ENCODE measurements at places on chromosomes 11 and 22. TPM values are rescaled to one million over a fixed set of nuclear protein-coding genes. Genes with fewer than 3 reads are reported as not detected.

- DNase-seq = no peak
Observed at GRCh38 chr11:46351606-46352005, 4.3 kb downstream of the DGKZ start.

The KRTAP5-2 gene
- total RNA-seq = not detected

DNA sequence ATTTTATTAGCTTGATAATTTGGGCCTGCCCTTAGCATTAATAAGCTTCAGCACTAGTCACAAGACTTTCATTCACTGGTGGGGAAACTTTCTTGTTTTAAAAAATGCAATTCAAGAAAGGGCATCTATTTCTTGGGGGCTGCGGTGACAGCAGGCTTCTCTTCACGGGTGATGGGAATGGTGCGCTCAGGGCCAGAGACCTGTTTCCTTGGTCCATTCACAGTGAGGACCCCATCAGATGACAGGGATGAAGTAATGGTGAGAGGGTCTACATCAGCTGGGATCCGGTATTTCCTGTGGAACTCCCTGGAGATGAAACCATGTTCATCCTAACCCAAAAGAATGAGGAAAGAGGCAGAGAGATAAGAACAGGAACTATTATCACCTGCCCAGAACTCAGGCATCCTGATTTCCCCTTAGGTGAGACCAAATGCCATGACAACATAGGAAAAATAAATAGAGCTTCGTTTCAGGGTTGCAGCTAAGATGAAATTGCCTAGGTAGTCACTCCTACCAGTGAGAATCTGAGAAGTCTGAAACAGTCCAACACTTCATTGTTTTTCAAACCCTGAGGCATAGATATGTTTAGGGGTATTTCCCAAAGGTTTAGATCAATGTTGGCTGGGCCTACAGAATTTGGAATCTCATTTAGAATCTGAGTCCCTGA, 2.8 kb downstream of the CRYAB start:
- DNase-seq = no peak

The SNX32 gene
- 3.2 TPM for total RNA-seq

DNA sequence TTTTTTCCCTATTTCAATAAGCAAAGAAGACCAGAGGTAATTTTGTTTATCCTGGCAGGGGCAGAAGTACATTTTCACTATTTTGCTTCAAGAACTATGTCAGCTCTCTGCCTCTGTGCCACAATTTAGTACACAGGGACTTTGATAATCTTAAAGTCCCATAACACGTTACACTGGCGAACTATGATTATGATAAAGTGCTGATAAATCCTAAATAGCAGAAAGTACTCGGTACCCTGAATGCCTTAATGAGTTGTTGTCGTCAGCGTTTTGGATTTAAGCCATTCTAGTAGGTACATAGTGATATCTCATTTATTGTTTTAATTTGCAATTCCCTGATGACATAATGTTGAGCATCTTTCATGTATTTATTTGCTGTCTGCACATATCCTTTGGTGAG, 16.6 kb upstream of the PHOX2A start:
- no peak for DNase-seq

The TRAPPC4 gene
- 81.4 TPM for total RNA-seq

GRCh38 chr11:65853246-65853979, 4.6 kb downstream of the CFL1 start:
- no peak for DNase-seq

- DNase-seq = no peak
Observed at GRCh38 chr11:85953491-85954143, 98.4 kb downstream of the CCDC83 start.

DNA sequence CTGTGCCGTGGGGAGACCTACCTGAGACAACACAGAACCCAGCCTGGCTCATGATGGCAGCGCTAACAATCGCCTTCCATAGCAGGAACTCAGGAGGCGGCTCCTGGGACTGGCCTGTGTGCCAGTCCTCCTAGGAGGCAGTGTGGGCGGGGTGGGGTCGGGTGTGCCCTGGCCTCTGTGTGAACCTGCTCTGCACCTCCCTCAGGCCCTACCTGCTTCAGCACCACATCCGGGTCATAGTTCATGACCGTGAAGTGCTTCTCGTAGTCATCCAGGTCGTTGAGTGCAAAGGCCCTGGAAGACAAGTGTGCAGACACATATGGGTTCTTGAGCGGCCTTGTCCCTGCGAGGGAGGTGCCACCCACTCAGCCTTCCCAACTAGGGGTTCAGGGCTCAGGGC, 15.3 kb downstream of the TTLL12 start:
- DNase-seq = no peak

GRCh38 chr11:102534261-102534872, 3.8 kb upstream of the MMP7 start:
- no peak for DNase-seq

DNA sequence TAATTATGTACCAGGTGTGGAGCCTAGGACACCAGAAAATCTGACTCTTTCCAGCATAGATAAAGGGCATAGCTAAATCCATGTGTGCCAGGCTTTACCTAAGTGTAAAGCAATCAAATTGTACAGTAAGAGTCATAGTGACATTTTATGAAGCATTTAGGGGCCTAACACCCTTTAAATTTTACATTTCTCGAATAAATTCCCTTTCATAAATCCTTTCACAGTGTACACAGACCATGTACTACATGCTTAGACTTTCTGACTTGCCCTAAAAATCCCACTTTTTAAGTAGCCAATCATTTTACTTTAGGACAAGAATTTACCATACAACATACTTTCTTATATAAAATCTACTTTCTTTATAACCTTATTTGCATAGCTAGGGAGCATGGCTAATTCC, 727.6 kb upstream of the LUZP2 start:
- DNase-seq = no peak

The ACR gene
- 88.7 TPM for total RNA-seq

- DNase-seq = no peak
Observed at GRCh38 chr11:19244084-19244483, 3.3 kb upstream of the E2F8 start.

The MYRF gene
- total RNA-seq = 9.2 TPM

DNA sequence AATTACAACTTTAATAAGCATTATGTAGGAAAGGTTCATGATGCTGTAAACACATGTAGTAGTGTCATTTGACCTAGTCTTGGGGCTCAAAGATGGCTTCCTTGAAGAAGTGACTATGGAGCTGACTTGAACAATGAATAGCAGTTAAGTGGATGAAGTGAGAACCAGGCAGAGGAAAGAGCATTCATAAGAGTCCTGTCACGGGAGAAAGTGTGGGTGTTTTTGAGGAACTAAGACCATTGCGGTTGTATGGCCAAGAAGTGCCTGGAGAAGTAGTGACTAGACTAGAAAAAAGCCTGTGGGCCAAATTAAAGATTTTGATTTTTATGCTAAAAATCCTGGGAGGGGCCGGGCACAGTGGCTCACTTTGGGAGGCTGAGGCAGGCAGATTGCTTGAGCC, 7.2 kb upstream of the IL18BP start:
- no peak for DNase-seq

GRCh38 chr11:58024601-58025091, 965 bp downstream of the OR9Q1 start:
- peak; percentile 42 for DNase-seq

The CYP2D6 gene
- total RNA-seq = 1.4 TPM

The TNNT3 gene
- 13.1 TPM for total RNA-seq

GRCh38 chr22:42473484-42474193, 41.4 kb upstream of the NFAM1 start:
- peak; percentile 19 for DNase-seq

DNA sequence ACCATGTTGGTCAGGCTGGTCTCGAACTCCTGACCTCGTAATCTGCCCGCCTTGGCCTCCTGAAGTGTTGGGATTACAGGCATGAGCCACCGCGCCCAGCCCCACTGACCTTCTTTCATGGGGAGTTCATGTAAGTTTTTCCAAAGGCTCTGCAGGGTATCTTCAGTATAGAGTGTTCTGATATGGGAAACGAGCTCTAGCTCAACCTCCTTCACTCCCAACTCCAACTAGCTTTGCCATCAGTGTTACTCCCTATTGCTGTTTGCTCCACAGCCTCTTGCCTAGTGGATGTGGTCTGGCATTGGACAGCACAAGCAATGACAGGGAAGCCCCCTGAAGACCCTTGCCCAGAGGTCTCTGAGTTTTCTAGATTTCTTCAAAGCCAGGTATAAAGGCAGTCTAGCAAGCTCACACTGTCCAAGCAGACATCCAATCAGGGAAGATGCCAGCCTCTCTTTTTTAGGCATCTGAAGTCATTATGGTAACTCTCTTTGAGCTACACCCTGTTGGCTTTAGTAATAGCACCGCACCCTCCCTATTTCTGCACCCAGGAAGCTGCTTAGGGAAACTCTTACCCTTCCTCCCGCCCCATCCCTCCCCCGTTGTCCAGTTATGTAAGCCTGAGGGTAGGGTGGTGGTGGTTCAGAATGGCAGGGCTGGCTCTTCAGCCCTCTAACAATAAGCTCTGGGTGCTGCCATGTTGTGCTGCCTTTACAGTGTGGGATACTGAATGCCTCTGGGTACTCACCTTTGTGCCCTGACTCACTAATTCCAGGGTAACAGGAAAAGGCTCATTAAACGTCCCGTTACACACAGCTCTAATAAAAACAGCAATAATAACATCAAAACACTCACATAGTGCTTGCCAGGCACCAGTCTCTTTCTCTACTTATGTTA, 41.4 kb upstream of the CLDN5 start:
- no peak for DNase-seq

DNA sequence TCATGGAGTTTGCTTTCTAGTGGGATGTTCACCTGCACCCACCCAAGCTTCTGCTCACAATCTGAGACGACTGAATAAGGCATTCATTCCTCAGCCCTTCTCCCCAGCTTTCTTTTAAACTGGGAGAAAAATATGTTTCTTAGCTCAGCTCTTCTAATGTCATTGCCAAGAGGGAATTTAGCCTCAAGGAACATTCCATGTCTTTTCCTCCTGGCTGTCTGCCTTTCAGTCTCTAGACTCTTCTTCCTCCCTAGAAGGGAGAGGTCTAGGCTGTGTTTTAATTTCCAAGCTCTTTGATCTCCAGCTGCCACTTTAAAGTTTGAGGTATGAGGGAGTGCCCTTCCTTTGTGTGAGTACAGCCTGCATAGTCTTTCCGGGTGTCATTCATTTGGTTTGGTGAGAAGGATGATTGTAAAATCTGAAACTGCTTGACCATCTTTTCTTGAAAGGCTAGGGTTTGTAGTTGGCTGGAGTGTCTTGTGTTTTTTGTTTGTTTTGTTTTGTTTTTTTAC, 11.7 kb upstream of the HTATIP2 start:
- no peak for DNase-seq

GRCh38 chr11:126793596-126793995, 207.0 kb downstream of the KIRREL3 start:
- DNase-seq = no peak

DNA sequence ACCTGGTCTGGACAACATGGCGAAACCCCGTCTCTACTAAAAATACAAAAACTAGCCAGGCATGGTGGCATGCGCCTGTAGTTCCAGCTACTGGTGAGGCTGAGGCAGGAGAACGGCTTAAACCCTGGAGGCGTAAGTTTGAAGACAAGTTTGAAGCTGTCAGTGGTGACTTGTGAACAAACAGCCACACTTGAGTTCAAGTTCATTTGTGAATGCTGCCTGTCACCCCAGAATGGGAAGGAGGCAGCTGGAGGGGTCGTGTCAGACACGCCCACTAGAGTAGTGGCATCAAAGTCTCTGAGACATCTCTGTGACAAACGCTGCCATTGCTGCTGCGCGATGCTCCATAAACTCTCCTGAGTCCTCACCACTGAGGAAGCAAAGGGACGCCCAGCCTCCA, 74.2 kb downstream of the DGCR2 start:
- DNase-seq = no peak

- DNase-seq = no peak
Observed at GRCh38 chr22:47625013-47625385, 862.5 kb downstream of the TBC1D22A start.

DNA sequence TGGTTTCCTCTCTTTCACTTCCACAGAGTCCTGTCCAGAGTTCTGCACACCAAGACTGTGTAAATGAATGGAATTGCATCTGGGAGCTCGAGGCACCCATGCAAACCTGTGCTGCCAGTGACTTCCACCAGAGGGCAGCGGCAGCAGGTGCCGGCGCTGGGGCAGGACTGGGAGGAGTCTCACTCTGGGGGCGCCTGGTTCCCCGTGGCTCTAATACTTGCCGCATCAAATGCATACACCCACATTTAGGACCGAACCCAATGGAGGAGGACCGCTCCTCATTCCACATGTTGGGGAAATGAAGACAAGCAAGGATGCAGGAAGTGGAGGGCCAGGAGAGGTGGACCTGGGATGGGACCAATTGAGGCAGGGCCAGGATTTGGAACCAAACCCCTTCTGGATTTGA, 1.1 kb upstream of the CD6 start:
- peak; percentile 75 for DNase-seq

The OR10A4 gene
- not detected for total RNA-seq

The TMEM121B gene
- total RNA-seq = 2.9 TPM

GRCh38 chr11:31340903-31341572, 28.5 kb downstream of the DCDC1 start:
- peak; percentile 23 for DNase-seq

The IRAG1 gene
- total RNA-seq = 23.1 TPM

The TNNI2 gene
- not detected for total RNA-seq

DNA sequence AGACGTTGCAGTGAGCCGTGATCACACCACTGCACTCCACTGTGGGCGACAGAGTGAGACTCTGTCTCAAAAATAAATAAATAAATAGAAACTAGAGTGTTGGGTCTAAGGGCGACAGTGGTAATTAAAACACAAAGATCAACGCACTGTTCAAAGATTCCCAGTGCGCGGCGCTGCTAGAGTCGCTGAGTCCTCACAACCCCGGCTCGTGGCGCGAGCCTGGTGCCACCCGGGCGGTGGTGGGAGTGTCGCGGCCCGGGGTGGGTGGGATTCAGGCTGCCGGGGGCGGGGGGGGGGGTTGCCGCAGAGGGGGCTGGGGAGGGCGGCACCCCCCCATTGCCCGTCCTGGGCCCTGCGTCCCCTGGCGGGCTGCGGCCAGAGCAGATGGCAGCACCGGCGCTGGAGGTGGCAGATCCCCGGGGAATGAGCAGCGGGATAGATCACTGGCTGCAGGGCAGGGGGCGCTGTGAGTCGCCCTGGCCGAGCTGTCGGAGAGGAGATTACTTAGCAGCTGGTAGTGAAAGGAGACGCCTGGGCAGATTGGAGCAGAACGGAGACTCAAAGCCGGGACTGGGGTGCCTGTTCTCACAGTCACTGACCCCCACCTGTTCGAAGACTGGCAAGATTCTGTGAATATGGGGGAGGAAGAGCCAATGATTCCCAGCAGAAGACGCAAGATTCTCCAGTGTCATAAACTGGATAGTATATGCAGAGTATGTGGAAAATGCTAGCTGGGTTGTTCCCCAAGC, 30.2 kb upstream of the APOBEC3A start:
- peak; percentile 82 for DNase-seq

DNA sequence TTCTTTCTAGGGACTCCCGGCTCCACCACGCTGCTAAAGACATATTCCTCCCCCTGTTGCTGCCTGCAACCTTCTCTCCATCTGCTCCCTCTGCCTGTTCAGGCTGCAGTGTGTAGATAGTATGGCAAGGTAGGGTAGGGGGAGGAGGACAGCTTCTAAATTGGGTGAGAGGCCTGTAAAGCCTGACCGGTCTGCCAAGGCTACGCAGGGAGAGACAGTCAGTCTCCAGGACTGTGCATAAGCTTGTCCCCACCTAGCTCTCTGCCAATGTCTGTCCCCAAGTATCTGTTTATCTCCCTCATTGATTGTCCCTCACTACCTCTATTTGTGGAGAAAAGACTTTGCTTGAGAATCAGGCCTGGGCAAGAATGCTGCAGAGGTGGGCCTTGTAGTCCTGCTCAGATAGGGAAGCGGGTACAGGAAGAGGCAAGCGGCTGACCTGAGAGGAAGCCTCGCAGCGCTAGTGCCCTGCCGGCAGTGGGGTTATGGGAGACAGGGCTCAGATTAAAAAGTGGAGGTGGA, 871 bp upstream of the SEZ6L start:
- DNase-seq = no peak

The ENTHD1 gene
- total RNA-seq = 10.9 TPM
